T-cell (primary cell): ENCODE measurements at places on chromosomes 5 and 9. TPM values are rescaled to one million over a fixed set of nuclear protein-coding genes. Genes with fewer than 3 reads are reported as not detected.

Gene IFNB1
- not detected for total RNA-seq

Gene SLC31A2
- 5.3 TPM for total RNA-seq

DNA sequence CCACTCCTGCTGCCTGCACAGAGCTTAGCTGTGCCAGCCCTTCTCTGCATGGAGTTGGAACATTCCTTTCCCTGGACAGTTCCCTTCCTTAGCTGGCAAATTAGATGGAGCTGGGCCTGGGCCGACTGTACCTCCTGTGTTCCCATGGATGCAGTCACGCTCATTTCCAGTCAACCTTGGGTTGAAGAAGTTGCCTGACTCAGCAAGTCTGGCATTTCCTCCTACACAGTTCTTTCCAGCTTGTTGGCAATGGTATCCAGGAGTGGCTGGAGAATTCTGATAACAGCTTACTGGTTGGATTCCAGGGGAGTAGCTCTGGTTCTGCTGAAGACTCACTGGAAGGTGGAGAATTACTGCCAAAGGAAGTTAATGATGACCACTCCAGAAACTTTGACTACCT lies 9.2 kb upstream of the TAF1L start:
- no peak for DNase-seq

Gene SYNPO
- total RNA-seq = 1.9 TPM

- no peak for DNase-seq
Observed at GRCh38 chr5:178793151-178793550, 62.7 kb upstream of the ZNF354A start.

GRCh38 chr5:155027993-155028629 lies 14.6 kb downstream of the KIF4B start:
- DNase-seq = no peak

Gene PDE8B
- 0.15 TPM for total RNA-seq

Gene RAPGEF6
- 87.1 TPM for total RNA-seq

DNA sequence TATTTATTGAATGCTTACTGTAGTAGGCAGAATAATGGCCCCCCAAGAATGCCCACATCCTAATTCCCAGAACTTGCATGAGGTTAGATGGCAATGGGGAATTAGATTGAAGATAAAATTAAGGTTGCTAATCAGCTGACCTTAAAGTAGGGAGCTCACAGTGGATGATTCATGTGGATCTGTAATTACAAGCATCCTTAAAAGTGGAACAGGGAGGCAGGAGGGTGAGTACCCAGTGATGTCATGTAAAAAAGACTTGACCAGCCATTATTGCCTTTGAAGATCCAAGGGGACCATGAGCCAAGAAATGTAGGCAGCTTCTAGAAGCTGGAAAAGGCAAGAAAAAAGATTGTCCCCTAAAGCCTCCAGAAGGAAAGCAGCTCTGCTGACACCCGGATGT lies 71.4 kb downstream of the GABBR2 start:
- DNase-seq = no peak

Gene GPR151
- not detected for total RNA-seq

GRCh38 chr5:59571067-59571466 lies 322.5 kb downstream of the PDE4D start:
- DNase-seq = no peak

DNA sequence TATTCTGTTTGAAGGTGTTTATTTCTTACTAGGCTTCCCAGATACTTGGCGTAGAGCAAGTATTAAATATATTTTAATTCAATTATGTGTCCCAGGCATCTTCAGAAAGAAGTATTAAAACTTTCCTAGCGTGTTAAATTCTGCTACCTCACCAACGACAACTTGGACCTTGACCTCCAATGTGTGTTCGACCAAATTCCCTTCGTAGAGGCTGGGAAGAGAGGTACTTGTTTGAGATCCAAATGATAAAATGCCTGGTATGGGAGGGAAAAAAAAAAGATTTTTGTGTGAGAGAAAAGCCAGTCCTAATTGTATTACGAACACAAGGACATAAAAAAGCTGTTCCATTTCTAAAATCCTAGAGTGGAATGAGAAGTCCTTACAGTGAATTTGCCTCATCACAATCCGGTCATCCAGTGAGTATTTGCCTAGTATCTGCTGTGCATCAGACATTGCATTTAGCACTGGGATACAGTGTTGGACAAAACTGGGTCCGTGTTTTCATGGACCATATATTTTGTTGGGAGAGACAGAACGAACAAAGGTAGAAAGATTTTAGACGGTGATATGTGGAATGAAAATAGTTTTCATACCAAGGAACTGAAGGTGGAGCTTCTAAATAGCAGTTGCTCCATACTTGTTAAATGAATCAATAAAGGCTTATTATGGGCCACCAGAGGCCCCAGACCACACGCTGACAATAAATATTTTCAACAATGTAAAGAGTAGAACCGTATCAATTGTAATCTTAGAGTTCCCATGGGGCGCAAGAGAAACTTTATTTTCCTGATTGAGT lies 103.1 kb downstream of the KIF4B start:
- DNase-seq = no peak

DNA sequence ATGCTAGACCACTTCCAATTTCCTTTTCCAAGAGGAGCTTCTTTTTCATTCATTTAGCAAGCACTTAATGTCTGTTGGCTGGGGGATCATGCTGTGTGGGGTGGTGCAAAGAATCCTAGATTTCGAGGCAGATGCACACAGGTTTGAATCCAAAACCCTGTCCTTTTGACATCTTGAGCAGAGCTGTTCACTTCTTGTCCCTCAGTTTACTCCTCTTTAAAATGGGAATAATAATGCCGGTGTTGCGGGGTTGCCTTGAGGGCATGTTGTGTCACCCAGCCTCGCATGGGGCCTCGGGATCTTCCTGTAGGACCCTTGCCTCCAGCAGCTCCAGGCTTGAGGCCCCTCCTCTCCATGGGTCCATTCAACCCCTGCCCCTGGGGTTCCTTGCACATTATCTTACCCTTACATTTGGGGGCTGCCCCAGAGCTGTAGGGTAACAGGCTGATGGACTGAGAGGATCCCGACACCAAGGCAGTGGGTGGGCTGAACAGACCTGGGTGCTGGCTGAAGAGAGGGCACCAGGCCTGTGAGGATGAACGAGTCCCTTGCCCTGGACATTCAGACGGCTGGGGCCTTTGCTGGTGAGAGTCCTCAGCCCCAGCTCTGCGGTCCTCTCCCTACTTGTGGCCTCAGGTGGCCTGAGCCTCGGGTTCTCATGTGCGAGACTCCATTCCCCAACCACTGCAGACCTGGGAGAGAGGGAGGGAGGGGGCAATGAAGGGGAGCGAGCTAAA lies 145.8 kb downstream of the BARX1 start:
- DNase-seq = no peak

- no peak for DNase-seq
Observed at GRCh38 chr5:101782352-101783103, 513.6 kb downstream of the SLCO4C1 start.

Gene ANKRD34B
- not detected for total RNA-seq

GRCh38 chr5:172561151-172561550 lies 79.9 kb upstream of the NEURL1B start:
- no peak for DNase-seq

GRCh38 chr5:175870820-175871447 lies 444 bp upstream of the CPLX2 start:
- DNase-seq = no peak

DNA sequence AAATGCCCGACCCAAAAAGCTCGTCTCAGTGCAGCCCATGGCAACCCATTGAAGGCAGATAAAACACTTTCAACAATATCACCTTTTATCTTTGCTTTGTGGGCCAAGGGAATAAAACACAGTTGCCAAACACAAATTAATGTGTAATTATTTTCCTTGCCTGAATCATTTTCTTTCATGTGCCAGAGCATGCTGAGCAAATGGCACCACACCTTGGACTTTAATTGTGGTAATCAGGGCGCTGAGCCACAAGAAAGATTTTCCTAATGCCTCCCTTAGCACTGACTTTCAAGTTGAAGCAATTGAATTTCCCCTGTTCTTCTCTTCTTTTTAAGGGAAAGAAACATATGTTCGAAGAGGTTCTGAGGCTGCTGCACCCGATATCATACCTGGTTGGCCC lies 297.1 kb upstream of the MSX2 start:
- no peak for DNase-seq

- no peak for DNase-seq
Observed at GRCh38 chr5:96278981-96279380, 154.1 kb downstream of the PCSK1 start.

Gene GLRA1
- total RNA-seq = not detected
